Stimulated activated CD4-positive, alpha-beta T cell treated with anti-CD3 and anti-CD28 coated beads, TNF-alpha, amount 100 ng/mL, for 48 hours (primary cell): ENCODE measurements at places on chromosomes 6 and 20.

DNA sequence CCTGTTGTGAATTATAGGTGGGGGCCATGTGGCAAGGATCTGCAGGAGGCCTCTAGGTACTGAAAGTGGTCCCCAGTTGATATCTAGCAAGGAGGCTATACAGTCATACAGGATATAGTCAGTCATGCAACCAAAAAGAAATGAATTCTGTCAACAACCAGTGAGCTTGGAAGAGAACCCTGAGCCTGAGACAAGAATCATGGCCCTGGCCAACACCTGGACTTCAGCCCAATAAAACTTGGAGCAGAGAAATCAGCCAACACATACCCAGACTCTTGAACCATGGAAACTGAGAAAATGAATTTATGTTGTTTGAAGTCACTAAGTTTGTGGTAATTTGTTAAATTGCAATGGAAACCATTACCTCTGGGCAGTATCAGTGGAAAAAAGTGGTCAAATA lies 370.2 kb downstream of the KIF16B start:
- DNase-seq: no peak

DNA sequence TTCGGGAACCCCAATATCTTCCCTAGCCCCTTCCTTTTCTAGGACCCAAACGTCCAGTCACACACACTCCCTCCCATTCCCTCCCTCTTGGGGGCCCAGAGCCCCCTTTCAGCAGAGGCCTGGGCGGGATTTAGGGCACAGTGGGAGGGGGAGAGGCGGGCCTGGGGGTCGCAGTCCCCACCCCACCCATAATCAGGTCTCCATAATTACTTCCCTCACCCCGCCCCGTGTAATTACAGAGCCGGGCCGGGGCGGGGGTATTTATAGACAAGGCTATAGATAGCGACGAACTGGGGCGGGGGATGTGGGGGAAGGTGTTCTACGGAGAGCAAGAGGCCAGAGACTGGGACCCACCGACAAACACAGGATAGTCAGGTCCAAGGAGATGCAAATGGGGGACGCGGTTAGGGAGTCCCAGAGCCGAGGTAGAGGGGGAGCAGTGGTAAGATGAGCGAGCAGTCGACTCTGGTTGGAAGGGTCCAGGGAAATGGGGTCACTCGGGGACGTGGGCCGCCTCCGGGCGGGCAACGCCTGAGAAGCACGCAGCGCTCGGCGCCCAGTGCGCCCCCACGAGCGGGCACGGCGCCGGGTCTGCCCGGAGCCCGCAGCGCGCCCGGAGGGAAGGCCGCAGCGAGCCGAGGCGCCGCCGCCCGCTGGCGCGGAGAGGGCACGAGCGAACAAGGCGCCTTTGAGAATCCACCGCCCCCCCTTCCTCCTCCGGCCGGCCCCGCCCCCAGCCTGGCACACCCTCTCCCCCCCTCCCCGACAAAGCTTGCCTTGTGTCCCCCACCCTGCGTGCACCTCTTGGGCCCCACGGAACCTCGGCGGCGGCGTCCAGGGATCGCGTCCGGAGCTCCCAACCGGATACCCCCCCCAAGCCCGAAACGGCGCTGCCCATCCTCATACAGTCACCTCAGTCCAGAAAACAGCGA lies 670 bp upstream of the COL11A2 start:
- no peak for DNase-seq

DNA sequence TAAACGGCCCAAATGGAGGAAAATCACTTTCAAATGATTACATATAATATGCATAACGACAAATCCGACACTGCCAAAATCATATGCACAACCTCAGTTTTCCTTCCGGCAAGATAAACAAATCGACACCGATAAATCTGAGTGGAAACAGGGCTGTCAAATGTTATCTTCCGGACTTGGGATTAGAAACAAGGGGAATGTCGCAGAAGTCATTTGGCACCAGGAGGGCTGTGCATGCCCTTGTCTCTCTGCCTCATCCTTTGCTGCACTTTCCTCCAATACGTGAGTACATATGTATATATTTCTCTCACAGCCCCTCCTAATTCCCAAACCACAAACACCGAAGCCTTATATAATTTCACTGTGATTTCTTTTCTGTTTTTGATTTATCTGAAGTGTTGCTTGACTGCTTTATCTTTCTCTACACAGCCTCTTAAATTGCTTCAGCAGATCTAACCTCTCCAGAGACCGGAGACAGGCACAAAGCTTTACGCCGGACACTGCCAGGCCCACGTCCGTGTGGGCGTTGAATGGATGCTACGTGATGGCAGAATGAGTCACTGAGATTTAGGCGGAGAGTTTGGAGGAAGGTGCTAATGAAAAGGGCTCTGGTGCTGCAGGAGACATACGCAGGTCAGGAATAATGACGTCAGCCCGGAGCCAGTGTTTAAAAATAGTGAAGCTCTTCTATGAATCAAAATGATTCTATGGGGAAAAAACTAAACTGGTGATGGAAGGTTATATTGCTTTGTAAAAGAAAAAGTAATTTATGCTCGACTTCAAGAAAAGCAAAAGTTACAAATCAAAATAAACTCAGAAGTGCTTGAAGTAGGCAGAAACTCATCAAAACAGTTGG lies 21.0 kb upstream of the PRELID3B start:
- no peak for DNase-seq

- no peak for DNase-seq
These were observed 62.1 kb upstream of the PHACTR1 start for GRCh38 chr6:12654514-12654913.

GRCh38 chr6:69096681-69097080 lies 461.6 kb downstream of the ADGRB3 start:
- no peak for DNase-seq

DNA sequence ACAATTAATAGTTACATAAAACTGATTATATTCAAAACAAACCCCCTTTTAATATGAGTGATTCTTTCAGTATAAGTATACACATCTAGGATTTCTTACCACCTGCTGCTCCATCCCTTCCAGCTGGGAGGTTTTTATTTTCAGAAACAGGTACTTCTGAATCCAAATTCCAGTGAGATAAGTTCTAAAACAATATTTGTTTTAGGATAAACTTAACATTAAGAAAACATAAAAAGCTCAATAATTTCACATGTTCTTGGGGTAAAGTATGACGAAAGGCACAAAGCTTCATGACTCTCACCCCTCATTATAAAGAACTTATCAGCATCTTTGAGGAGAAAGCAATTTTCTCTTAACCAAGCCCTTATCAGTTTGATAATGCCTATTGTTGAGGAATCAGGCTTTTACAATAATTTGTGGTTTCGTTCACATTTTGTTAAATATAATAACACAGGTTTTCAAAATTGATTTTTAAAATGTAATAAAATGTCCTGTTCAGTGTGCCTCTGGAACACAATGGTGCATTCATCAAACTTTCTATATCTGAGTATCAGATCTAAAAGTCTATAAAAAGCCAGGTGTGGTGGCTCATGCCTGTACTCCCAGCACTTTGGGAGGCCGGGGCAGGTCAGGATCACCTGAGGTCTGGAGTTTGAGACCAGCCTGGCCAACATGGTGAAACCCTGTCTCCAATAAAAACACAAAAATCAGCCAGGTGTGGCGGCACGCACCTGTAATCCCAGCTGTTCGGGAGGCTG lies 4.3 kb downstream of the FAM217A start:
- DNase-seq: no peak

- DNase-seq: no peak
These were observed 85.3 kb downstream of the PTPN1 start for GRCh38 chr20:50595433-50595895.

- no peak for DNase-seq
These were observed 42.3 kb downstream of the SLC22A23 start for GRCh38 chr6:3414327-3415081.

DNA sequence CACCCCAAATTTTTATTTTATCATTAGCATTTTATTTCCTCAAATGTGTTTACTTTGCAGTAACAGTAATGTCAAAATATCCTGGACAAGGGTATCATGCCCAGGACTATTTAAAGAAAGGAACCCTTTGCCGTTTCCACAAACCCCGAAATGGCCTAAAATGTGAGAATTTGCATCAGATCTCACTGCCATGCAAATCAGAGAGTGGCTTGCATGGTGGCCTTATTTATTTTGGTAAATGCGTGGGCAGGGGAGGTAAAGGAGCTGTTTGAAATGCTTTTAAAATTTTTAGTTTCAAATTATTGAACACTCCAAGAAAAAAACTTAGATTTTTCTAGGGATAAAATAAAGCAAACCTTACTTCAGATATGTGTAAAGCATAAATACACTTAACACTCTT lies 43.8 kb downstream of the ADAT2 start:
- DNase-seq: no peak

DNA sequence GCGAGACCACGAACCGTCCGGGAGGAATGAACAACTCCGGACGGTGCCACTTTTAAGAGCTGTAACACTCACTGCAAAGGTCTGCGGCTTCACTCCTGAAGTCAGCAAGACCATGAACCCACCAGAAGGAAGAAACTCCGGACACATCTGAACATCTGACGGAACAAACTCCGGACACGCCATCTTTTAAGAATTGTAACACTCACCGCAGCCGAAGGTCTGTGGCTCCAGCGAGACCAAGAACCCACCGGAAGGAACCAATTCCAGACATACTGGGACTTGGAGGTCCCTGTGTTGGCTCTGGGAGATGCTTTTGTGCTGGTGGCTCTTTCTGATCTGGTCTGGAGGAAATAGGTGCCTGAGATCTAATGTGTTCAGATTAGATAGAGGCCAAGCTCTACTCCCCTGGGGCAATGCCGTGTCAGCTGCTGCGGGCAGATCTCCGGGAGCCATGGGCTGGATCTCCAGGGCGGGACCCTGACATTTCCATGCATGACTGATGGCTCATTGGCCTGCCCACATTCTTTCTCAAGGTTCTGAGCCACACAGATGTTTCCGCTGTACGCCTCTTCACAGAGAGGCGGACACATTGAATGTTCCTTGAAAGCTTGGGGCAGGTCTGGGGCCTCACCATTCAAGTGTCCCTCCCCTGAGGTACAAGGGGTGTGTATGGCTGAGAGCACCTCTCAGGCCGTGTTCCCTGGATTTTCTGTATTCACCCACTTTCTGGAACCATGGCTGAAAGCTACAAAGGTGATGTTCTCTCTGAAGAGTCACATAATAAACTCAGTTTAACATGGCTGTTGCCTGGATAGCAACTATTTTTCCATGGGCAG lies 29.3 kb downstream of the GMPR start:
- no peak for DNase-seq

GRCh38 chr6:39092124-39092523 lies 22.9 kb downstream of the SAYSD1 start:
- DNase-seq: no peak

- no peak for DNase-seq
These were observed 115.7 kb downstream of the PHACTR1 start for GRCh38 chr6:12832226-12832735.

DNA sequence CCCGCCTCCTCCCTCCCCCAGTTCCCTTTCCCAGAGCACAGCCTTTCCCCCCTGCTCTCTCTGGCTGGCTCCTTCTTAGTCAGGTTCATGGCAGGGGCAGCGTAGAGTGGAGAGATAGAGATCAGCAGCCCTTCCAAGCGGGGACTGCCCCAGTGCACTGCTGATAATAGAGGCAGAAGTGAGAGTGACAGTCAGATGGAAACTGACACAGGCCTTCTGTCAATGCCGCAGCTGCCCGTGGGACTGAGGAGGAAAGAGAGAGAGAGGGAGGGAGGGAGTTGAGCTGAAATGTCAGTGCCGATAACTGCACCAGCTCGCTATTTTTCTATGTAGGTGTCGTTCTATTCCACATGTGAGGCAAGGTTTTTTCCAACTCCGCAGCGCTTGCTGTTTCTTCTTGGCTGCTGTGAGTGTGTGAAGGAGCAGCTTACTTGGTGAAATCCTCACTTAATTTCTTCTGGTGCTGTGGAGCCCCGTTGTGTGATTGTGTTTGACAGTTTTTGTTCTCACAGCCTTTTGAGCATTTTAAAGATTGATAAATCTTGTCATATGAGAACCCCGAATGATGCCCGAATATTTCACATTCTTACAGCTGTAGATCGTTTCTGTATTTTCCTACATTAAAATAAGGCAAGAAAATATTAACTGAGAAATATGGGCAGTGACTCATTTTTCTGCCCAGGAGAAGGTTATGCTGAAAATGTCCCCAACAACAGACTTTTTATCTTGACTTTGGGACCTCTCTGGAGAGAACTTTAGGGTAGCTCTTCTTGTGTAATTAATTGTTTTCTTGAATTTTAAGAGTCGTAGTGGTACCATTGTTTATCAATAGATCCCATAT lies 386.4 kb upstream of the MMS22L start:
- DNase-seq: no peak

DNA sequence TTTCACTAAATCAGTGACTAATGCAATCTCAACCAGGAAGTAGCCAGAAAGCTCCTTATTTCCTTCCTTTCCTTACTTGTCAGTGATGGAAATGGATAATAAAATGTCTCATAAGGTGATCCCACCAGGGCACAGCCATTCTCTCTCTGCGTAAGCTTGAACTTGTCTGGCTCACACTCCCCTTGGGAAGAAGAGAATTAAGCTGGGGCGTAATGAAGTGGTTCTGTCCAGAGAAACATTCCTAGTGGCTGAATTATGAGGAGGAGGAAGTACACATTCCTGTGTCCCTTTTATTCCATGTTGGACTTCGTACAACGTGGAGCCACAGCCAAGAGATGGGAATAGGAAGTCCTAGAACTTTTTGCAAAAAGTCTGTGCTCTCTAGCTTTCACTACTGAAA lies 93.7 kb downstream of the MTHFD1L start:
- no peak for DNase-seq

DNA sequence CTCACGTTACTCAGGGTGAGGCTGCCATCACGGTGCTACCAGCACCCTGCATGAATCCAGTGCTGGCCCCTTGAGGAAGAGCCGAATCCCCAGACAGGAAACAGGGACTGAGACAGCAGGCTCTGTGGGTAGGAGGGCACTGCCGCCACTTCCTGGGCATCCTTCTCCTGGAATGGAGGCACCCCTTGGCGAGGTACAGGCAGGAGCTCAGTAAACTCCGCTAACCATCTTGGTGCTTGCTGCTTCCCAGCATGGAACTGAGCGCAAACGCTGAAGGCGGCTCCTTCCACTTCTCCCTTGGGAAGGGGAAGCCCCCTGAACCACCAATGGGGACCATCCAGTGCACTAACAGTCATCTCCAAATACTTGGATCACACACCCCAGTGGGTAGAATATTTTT lies 13.5 kb upstream of the CCDC167 start:
- DNase-seq: no peak

GRCh38 chr6:113979937-113980336 lies 9.0 kb upstream of the HDAC2 start:
- no peak for DNase-seq

DNA sequence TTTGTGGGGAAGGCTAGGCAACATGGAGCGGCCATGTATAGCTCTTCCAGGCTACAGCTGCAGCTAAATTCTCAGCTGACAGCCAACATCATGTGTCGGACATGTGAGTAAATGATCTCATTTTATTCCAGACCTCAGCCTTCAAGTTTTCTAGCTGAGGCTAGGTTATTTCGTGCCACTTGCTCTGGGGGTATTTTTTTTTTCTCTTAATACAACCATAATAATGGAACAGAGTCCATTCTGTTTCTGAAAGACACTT lies 573.5 kb downstream of the CD109 start:
- DNase-seq: no peak

DNA sequence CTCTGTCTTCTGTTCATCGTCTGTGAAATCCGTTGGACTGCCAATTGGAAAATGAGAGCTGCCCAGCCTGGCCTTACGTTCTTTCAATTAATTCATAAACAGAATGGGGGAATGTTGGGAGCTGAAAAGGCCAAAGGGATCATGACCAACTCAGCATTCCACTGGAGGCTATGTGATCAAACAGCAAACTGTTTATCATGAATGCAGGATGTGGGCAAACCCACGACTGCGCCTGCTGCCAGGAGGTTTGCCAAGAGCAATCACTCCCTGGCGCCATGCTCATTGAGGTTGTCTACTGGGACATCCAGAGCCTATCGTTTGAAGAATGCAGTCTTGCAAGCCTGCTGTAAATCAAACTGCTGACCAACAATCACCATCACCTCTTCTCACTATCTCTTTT lies 9.3 kb upstream of the FKBP1A start:
- no peak for DNase-seq
